Ureter (tissue), 1 donor: ENCODE measurements at places on chromosomes 12 and 14. TPM values are rescaled to one million over a fixed set of nuclear protein-coding genes. Genes with fewer than 3 reads are reported as not detected.

CATSPERB gene
- 7.3 TPM for total RNA-seq

APOLD1 gene
- 35.9 TPM for total RNA-seq

B3GNT4 gene
- total RNA-seq, result not detected

PIANP gene
- total RNA-seq, result 2.6 TPM

ENDOU gene
- total RNA-seq, result 0.89 TPM

SLC17A8 gene
- 0.34 TPM for total RNA-seq

C12orf60 gene
- total RNA-seq, result 0.99 TPM

MSRB3 gene
- total RNA-seq, result 66.5 TPM

DNA sequence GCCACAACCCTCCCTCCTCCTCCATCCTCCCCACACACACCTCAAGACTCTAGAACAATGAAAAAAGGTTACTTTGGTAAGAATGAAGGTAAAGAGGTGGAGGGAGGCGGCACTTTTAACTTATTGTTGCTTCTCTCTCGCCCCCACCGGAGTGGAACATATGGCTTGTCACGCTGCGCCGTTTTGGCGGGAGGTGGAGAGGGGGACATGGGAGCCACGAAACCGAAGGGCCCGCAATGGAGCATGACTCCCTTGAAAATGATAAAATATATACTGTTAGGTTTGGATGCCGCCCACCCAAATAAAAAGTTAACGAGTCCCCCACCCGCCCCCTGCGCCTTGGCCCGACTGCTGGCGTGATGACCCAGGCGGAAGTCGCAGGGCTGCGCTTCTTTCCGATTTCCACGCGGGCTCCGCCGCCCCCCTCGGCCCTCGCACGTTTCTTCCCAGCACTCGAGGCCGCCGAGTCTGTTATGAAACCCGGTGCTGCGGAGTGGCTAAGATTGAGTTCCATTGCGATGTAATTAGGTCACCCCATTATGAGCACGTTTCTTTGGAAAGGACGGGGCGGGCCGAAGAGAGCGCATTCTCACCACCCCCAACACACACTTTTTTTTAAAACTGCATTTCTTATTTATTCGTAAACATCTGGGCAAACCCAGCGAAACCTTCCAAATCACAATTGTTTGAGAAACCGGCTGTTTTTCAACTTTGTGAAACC lies 1.4 kb upstream of the ZFP36L1 start:
- DNase-seq, result peak; percentile 92

- no peak for DNase-seq
Observed at GRCh38 chr12:13570005-13570694, 373.6 kb downstream of the EMP1 start.

- DNase-seq, result no peak
Observed at GRCh38 chr14:83162361-83162929, 1628.8 kb upstream of the SEL1L start.

DNA sequence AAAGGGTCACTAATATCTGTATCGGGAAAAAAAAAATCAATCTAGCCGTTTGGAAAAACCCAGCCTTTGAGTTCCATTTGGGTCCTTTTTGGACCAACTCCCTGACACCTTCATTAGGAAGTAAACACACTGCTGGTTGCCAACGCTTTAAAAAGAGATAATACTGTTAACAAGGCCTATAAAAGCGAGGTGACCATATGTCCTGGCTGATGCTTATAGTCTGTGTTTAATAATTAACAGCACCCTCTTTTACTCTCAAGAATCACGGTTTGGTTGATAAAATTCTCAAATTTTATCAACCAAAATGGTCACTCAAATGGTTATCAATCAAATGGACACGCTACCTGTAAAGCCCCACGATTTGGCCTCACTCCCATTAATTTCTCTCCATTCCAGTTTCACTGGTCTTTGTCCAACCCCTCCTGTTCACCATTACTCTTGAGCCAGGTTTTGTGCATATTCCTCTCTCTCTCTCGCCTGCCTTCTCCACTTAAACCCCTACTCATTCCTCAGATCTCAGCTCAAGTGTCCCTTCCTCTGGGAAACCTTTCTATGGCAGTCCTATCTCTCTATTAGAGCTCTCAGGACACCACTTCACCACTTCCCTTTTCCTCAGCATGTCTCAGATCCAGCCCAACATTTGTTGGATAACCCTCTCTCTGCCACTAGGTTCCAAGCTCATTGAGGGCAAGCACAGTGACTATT lies 9.5 kb downstream of the BTG1 start:
- no peak for DNase-seq

DNA sequence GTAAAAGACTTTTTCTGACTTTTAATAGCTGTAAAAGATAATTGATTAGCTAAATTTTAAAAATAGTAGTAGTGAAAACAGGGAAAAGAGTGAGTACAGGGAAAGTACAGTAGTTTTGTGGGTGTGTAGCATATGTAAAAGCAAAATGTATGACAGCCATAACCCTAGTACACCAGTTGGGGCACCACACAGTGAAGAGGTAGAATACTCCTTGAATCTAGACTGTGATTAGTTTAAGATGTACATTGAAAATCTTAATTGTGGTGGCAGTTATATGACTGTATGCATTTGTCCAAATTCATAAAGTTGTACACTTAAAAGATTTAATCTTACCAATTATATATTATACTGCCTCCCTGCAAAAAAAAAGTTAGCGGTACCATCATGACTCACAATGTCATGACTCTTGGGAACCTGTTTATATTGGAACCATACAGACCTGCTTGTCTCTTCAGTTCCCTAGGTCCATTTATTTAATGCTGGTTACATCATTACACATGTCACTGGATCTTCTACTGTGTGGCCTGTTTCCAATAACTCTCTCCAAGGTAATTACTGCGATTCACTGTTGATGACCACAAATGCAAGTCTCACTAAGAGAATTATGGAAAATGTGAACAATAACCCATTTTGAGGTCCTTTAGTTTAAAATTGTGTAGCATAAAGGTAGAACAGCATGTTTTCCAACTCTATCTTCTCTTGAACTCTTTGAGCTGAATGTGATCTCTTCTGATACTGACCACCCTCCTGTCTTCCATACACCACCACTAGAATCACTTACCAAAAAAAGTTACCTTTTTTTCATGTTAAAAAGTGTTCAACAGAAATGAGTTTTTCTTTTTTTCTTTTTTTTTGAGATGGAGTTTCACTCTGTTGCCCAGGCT lies 264.2 kb upstream of the AMIGO2 start:
- no peak for DNase-seq

DNA sequence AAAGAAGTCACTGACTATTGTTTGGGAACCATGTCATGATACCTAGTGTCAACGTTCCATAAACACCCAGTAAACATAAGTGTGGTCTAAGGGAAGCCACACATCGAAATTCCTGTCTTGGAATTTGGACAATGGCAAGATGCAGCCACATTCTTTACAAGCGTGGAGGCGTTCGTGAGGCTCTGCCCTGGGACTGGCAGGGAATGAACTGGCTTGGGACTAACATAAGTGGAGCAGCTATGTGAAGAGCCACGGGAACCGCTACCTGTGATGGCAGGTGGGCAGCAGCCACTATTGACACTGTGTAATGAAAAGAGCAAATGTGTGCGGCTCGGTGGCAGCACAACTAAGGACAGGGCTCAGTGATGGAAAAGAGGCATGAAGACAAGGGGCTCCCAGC lies 10.0 kb upstream of the NRIP2 start:
- no peak for DNase-seq
